ENCODE measurements at places on chromosomes 1 and 21. TPM values are rescaled to one million over a fixed set of nuclear protein-coding genes. Genes with fewer than 3 reads are reported as not detected.

GRCh38 chr1:1565340-1565739 is 9.3 kb downstream of the SSU72 start:
- no peak for DNase-seq

Gene ADAMTS5
- 2.6 TPM for total RNA-seq

Gene KISS1
- not detected for total RNA-seq

DNA sequence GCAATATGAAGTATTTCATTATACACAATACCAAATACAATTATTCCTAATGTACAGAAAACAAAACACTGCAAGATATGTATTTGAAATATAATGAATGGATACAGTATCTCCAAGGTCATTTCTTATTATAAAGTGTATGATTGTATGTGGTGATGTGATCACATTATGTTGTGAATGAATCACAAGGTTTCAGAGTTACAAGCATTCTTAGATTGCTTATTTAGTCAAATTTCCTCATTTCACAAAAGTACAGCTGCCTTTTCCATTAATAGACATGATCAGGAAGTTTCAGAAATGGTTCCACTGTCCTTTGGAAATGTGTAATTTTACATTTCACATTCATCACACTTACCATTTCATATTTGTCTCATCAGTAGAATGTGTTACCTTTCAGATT is 28.3 kb upstream of the NEK7 start:
- DNase-seq, result no peak

DNA sequence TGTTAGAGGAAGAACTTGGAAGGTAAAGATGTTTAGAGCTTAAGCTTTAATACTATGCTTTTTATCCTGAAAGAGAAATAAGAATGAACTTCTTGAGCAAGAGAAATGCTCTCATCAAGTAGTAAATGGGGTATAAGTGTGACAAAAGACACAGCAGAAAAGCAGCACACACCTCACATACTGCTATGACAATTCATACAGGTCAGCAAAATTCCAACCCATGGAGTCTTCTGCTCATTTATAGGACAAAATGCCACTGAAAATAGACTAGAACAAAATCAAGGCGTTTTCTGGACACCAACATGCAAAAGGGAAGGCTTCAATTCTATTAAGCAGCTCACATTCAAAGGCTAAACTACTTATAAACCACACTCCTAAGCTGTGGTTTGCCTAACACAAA is 61.2 kb downstream of the EYA3 start:
- no peak for DNase-seq

DNA sequence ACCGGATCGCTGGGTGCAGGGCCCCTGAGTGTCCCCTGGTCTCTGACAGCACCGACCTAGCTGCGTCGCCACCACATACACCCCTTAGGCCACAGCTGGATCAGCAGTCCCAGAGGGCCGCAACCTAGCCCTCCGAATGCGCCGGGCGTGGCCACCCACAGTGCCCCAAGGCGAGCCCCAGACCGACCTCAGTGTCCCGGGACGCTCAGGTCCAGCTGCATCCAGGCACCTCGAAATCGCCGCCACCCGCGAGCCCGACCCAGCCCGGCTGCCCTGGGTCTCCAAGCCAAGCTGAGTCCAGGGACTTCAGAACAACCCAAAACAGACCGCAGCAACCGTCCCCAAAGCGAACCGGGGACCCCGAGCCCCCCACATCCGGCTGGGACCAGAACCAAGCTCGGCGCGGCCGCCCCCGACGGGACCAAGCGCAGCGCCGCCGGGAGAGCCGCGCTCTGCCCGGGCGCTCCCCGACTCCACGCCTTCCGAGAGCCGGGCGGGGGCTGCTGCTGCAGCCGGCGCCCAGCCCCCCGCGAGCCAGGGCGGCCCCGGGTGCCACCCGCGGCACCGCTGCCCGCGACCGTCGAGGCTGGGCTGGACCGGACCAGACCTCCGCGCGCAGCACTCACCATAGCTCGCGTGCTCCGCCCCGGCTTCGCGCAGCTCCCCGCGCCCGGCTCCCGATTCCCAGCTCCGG is 54.6 kb upstream of the ECE1 start:
- DNase-seq, result peak; percentile 45

GRCh38 chr1:36170643-36171412 is 14.9 kb downstream of the MAP7D1 start:
- DNase-seq, result no peak

- no peak for DNase-seq
These were observed 19.6 kb downstream of the KCNAB2 start for GRCh38 chr1:6065093-6065858.

- DNase-seq, result no peak
These were observed 4.5 kb upstream of the TRIM11 start for GRCh38 chr1:228411121-228411520.

Measured in left colon (tissue), 2 donors.